Foreskin fibroblast (primary cell): ENCODE measurements at places on chromosomes 13 and 19.

DNA sequence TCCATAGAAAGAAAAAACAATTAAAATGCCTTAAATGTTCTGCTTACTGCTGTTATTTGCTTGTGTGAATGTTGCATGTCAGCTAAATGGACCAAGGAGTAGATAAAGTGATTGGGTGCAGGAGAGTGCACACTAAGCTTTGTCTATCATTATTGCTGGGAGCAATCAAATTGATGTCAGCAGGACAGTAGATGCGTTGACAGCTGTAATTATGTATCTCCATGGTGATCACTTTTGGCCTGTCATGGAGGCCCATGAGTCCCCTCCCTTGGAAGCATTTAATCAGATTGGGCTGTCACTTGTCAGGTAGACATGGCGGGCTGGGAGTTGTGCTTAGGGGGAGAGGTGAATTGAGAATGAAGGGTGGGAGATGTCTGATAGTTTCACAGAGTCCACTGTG, 215.3 kb downstream of the PCCA start:
- no peak for DNase-seq

DNA sequence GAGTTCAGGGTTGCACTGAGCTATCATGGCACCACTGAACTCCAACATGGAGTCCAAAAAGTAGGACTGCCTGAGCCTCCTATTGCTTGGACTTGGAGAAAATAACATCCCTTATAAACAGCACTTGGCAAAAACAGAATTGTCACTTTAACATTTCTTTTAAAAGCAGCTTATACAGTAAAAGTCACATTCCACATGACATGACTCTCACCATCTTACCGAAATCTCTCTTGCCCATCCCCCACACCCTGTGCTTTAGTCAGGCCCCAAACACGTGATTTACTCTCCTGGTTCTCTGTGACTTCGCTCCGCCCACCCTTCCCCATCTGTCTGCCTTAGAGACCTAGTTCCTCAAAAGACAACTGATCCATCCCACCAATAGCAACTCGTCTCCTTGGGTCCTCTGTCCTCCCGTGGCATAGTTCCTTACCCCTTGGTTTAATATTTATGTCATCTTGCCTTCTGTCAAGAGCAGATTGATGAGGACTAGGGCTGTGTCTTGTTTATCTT, 4.6 kb downstream of the SAFB start:
- peak; percentile 51 for DNase-seq

DNA sequence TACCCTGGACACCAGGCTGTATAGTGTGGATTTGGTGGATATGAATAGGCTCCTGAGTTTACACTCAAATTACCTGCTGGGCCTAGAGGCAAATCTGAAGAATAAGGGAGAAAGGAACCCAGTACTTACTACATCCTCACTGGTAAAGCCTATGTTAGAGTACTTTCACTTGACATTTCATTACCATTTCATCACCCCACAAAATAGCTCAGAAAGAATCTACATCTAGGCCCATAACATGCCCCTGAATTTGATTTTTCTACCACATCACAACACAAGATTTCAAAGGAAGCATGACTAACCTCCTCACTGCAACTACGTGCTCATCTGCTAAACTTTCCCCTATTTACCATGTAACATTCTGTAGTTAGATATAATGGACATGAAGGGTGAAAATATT, 43.3 kb downstream of the VWA8 start:
- peak; percentile 90 for DNase-seq

GRCh38 chr19:33171916-33172359, 22.2 kb upstream of the LRP3 start:
- DNase-seq: peak; percentile 53

DNA sequence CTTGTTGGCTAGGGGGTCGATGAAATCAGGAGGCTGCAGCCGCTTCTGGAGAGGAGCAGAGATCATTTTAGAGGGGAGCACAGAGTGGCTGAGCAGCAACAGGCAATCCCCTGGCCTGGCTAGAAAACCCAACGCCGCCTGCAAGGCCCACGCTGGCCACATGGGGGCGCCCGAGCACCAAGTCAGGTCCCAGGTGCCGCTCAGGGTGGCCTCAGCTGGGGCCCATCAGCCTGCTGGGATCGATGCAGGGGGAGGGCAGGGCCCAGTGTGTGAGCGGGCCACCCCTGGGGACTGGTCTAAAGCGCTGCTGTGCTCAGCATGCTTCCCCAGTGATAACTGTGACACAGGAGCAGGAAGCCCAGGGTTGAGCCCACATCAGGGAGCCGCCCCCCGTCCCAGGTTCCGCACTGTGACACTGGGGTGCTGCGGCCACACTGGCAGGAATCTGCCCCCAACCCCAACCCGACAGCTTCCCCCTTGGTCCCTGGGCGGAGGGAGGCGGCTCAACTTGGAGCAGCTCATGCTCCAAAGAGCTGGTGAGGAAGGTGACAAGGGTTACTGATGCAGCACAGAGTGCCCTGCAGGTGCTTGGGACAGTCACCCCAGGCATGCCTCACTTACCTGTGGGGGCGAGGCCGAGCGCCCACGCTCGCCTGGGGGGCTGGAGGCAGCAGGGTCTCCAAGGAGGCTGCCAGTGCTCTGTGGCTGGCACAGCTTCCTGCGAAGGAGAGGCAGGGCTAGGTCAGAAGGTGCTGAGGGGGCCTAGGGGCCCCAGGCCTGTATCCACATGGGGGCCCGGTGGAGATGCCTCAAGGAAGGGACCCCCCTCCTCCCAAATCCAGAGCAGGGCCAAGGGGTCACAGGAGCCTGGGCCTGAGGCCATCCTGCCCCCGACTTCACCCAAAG, 13.3 kb upstream of the ISYNA1 start:
- peak; percentile 53 for DNase-seq

DNA sequence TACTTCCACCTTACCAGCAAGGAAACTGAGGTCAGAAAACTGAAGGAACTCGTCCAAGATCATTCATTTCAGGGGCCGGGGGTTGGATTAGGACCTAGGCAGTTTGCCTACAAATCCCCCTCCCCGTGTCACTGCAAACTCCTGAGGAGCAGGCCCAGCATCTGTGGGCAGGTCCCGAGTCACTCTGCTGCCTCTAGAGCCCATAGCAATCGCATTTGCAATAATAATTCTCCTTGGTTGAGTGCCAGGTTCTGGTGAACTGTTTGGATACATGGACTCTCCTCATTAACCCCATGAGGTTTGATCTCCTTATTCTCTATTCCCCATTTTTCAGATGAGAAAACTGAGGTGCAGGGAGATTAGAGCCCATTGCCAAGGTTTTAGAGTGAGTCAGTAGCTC, 903 bp downstream of the PIN1 start:
- peak; percentile 80 for DNase-seq

DNA sequence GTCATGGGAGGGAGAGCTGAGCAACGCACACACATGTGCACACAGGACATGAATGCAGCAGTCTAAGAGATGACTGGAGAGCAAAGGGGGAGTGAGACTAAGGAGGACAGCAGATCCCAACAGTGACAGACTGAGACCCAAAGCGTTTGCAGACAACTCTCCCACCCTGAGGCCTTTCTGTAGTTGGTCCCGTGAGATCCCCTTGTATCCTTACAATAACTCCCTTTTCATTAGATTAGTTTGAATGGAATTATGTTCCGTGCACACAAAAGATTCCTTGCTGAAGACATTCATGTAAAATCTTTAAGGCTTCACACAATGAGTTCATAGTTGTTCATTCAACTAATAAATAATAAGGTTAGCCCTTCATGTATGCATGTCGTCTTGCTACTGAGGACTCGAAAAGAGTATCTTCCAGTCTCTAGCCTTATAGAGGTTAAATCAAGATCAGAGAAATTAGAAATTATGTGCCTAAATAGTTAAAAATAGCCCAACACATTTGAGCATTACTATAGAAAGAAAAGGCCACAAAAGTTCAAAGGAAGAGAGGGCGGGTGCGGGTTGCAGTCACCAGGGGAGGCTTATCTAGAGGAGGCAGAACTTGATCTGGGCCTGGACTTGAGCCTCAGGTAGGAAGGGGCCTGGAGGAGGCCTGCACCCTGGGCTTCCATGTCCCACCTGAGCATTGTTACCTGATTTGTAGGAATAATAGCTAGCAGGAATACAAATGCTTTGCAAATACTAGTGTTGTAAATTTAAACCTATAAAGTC, 3.1 kb upstream of the GTF3A start:
- no peak for DNase-seq

- no peak for DNase-seq
These were observed 2053.6 kb upstream of the PRR20A start for GRCh38 chr13:55087085-55087484.

DNA sequence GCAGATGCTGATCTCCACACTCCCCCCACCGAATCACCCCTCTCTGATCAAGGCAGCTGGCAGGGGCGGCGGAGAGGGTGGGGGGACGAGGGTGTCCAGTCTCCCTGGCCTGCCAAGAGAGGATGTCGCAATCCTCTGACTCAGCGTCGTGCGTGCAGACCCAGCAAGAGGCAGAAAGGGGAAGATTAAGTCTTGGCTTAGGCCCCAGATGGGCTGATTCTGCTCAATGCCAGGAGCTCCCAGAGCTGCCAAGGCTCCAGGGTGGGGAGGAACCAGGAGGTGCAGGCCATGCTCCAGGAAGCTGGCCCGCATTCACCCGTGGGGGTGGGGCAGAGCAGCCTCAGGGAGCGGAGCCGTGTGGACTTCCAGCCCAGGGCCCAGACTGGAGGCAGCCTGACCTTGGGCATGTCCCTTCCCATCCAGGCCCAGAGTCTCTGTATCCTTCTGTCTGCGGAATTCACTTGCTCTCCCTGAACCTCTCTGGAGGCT, 6.6 kb upstream of the BCL3 start:
- peak; percentile 100 for DNase-seq

GRCh38 chr19:415292-415691, 6.3 kb upstream of the C2CD4C start:
- DNase-seq: no peak

GRCh38 chr19:13788991-13789390, 6.3 kb upstream of the ZSWIM4 start:
- DNase-seq: peak; percentile 60

DNA sequence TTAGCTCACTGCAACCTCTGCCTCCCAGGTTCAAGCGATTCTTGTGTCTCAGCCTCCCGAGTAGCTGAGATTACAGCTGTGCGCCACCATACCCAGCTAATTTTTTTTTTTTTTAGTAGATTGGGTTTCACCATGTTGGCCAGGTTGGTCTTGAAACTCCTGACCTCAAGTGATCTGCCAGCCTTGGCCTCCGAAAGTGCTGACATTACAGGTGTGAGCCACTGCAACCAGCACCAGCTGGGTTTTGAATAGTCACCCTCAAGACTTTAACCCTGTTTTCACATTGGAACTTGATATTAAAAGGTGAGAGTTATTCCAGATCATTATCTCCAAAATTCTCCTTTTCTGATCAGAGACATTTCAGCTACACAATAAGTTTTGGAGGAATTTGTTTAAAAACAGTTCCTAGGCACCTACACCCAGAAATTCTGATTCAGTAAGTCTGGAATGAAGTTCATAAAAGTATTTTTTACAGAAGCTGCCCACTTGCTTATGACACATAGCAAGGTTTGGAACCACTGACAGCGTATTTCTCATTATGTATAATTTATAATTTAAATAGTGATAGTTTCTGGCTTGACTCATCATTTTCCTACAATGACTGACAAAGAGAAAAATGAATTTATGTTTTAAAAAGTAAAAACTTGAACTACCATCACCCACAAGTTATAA, 417.3 kb downstream of the DIAPH3 start:
- peak; percentile 58 for DNase-seq

GRCh38 chr19:49613374-49613773, 22.4 kb downstream of the PRR12 start:
- peak; percentile 51 for DNase-seq

DNA sequence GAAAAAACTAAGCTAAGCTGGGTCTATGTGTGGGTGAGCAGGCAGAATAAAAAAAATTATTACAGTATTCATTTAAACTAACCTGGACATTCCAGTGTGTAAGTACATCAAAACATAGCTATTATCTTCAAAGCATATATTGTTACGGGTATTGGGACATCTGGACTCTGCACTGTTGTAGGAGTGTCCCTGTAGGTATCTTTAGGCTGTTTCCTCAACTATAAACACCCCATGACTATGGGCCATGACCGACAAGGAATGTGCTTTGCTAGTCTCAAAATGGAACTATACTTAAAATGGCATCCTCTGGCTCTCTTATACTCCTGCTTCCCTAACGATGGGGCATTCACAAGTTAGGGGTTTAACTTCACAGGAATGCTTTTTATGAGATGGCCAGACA, 3.4 kb downstream of the SCGB2B2 start:
- DNase-seq: no peak

- no peak for DNase-seq
These were observed 77.0 kb downstream of the KDM4B start for GRCh38 chr19:5045956-5046338.

GRCh38 chr13:112968380-112968909, 569 bp upstream of the MCF2L start:
- DNase-seq: no peak

GRCh38 chr13:26475176-26476110, 82.0 kb upstream of the WASF3 start:
- DNase-seq: no peak

- DNase-seq: no peak
These were observed 9.0 kb downstream of the BLOC1S3 start for GRCh38 chr19:45187421-45188100.

GRCh38 chr19:2555422-2556220, 79.7 kb downstream of the GADD45B start:
- no peak for DNase-seq

DNA sequence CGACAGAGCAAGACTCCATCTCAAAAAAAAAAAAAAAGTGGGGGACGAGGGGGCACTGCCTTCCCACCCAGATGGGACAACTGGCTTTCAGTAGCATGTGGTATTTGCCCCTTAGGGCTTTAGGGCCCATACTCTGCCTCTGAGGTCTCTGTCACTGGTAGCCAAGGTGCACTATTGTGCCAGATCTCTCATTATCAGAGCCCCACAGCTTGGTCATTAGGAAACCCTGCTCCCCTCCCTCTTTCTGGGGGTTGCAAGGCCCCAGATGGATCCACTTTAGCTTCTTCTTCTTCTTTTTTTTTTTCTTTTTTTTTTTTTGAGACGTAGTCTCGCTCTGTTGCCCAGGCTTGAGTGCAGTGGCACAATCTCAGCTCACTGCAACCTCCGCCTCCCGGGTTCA, 11.2 kb upstream of the ZNF358 start:
- DNase-seq: no peak

GRCh38 chr13:58343076-58343475, 711.5 kb downstream of the PCDH17 start:
- DNase-seq: no peak

DNA sequence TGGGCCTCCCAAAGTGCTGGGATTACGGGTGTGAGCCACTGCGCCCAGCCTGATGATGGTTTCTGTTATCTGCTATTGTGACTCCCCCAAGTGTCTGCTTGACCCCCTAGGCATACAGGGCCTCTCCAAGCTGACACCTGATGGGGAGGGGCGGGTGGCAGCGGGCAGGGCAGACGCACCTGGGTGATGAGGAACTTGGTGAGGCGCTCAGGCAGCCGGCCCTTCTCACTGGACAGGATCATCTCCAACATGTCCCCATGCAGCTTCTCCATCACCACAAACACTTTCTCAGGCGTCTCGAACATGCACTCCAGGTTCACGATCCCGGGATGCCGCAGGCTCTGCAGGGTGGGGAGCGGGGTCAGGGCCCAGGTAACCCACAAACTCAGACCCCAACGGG, 27.6 kb downstream of the PRKD2 start:
- no peak for DNase-seq

GRCh38 chr13:101317986-101318523, 98.3 kb downstream of the NALCN start:
- no peak for DNase-seq

GRCh38 chr19:11194656-11195558, 2.4 kb downstream of the KANK2 start:
- DNase-seq: peak; percentile 70
